Upper lobe of left lung (tissue), 6 donors: ENCODE measurements at places on chromosomes 11 and 22.

DNA sequence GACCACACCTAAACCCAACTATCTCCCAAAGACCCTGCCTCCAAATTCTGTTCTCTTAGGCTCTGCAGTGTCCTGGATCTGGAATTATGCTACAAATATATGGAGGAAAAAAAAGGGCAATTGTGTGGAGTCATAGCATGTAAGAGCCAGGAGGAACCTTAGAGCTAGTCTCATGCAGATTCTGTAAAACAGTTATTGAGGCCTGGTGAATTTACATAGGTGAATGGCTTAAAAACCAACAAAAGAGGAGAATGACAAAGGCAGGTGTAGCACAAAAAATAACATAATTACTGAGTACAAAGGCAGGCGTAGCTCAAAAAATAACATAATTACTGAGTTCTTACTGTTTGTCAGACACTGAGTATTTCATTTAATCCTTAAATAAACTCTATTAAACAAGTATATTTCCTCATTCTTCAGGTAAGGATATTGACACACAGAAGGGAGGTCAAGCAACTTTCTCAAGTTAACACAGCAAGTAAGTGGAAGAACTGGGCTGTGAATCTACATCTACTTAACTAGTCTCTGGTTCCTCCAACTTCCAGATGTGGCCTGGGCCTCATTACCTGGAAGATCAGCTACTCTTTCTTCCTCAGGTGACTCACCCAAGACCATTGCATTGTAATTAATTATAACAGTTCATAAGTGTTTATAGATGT is 938.9 kb upstream of the TENM4 start:
- no peaks in the 10 kb centered on the region for H3K27me3 ChIP-seq
- H3K4me3 ChIP-seq = no peak overlapping the region
- H3K27ac ChIP-seq = no peak overlapping the region
- DNase-seq = no peak
- H3K4me1 ChIP-seq = no peaks in the 10 kb centered on the region

GRCh38 chr11:36392196-36392595 is 96.1 kb downstream of the PRR5L start:
- H3K4me3 ChIP-seq = no peak overlapping the region
- H3K27me3 ChIP-seq = no peaks in the 10 kb centered on the region
- DNase-seq = no peak
- peaks cover 13% of the 10 kb centered on the region for H3K4me1 ChIP-seq
- no peak overlapping the region for H3K27ac ChIP-seq

DNA sequence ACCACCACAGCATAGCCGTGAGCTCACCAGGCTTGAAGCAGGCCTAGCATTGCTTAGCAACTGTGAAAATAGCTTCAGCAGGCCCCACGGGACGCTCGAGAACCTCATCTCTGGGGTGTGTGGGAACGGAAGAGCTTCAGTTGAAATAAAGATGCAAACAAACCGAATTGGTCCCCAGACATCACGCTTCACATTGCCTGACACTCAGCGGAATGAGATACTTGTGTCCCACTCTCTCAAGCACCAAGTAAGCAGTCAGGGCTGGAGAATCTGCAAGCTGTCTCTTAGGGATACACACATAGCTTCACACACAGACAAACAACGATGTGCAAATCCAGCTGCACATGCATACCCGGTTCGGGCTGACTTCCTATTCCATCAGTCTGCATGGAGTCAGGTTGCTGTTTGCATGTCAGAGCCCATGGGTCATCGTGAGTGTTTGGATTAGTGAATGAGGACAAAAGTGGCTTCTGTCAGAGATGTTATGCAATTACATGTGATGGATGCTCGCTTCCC is 205.7 kb downstream of the SNX19 start:
- no peak overlapping the region for H3K27ac ChIP-seq
- no peaks in the 10 kb centered on the region for H3K4me1 ChIP-seq
- no peak overlapping the region for H3K4me3 ChIP-seq
- H3K36me3 ChIP-seq = no peaks in the 10 kb centered on the region

DNA sequence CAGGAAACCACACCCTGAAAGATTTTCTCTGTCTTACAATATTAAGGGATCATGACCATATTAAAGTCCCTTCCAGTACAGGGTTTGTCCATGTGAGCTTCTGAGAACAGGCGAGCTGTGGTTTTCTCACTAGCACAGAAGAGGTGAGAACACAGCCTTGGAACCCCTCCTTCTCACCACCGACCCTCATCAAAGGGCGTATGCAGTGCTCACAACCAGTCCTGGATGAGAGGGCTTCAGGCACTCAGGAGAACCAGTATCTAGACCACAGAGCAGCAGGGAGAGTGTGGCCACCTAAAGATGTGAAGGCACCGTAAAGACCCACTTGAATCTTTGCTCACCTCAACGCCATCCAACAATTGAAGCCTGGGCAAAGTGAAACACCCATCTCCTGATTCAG is 397.0 kb downstream of the ETS1 start:
- H3K4me1 ChIP-seq = peaks cover 13% of the 10 kb centered on the region
- DNase-seq = no peak
- H3K36me3 ChIP-seq = no peaks in the 10 kb centered on the region
- H3K27me3 ChIP-seq = no peaks in the 10 kb centered on the region

DNA sequence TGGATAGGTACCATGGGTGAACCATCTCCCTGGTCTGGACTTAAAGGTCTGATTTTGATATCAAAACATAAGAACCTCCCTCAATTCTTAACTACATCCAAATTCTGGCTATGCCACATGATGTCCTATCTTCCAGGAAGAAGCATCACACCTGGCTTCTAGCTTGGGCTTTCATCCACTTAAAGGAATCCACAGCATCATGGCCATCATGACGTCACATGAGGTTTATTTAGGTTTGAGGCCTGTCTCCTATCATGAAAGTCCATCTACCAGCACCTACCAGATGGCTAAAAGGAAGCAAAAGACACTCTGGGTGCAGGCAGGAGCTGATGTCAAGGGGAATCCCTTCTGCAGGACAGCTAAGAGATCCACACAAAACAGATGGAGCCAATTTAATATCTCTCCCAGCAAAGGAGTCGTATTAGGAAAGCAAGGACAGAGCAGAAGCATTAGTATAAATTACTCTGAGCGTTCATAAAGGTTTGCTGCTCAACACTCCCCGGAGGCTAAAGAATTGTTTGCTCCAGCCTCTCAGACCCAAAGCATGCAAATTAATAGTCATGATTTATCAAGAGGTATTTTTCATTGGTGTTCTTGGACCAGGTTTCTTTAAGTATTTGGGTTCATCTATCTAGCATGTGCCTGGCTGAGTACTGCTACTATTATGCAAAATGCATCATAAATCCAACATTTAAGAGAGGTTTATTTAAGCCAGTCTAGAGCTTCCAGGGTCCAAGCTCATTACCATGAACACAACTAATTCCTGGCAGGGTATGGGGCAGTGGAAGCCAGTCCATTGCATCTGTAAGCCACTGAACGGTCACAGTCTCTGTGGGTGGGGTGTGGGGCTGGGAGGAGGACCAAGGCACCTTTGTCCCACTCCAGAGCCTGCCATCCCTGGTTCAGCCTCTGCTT is 47.2 kb downstream of the GALNT18 start:
- DNase-seq = no peak
- H3K36me3 ChIP-seq = no peaks in the 10 kb centered on the region
- no peak overlapping the region for H3K4me3 ChIP-seq
- H3K4me1 ChIP-seq = peaks cover 51% of the 10 kb centered on the region

GRCh38 chr11:101848262-101848661 is 66.5 kb upstream of the CEP126 start:
- H3K4me3 ChIP-seq = no peak overlapping the region
- no peak overlapping the region for H3K27ac ChIP-seq
- no peaks in the 10 kb centered on the region for H3K4me1 ChIP-seq
- H3K27me3 ChIP-seq = no peaks in the 10 kb centered on the region
- H3K36me3 ChIP-seq = no peaks in the 10 kb centered on the region

- H3K27ac ChIP-seq = no peak overlapping the region
- H3K4me1 ChIP-seq = peaks cover 23% of the 10 kb centered on the region
- H3K27me3 ChIP-seq = no peaks in the 10 kb centered on the region
Measured at GRCh38 chr11:60918939-60919265, 4.9 kb downstream of the TMEM109 start.

DNA sequence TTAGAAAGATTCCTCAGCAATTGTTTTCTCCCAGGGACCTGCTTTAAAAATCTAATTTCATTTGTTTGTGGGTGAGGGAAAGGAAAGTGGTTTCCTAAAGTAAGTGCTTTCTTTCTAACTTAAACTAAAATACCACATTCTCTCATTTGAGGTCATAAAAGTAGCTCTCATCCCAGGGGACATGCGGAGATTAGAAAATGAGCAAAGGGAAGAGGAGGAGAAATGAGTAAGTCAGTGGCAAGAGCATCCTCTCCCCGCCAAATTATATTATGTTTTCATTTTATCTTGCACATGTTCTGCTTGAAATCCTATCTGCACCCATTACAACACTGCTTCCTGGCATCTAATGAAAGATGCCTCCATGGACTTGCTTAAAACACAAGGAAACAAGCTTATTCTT is 191.4 kb downstream of the ARHGAP42 start:
- no peak overlapping the region for H3K27ac ChIP-seq
- no peaks in the 10 kb centered on the region for H3K4me1 ChIP-seq
- H3K27me3 ChIP-seq = no peaks in the 10 kb centered on the region
- DNase-seq = no peak

DNA sequence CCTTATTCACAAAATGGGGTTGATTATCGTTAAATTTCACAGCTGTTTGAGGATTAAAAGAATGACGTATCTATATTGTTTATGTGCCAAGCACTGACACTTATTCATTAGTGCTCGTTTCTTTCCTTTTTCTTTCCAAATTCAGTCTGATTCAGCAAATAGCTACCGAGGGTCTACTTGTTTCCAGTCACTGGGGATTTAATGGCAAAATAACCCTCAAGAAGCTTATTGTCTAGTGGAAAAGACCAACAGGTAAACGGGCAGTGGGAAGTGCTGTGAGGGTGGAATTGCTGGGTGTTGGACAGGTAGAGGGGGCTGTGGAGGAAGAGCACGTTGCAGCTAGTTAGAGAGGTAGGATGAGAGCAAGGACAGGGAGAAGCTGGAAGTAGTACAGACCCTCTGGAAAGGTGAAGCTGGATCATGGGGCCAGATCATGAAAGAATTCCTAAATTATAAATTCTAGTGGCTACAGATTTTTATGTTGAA is 48.3 kb upstream of the BIRC3 start:
- no peaks in the 10 kb centered on the region for H3K36me3 ChIP-seq
- no peak for DNase-seq
- no peaks in the 10 kb centered on the region for H3K27me3 ChIP-seq
- no peak overlapping the region for H3K27ac ChIP-seq

DNA sequence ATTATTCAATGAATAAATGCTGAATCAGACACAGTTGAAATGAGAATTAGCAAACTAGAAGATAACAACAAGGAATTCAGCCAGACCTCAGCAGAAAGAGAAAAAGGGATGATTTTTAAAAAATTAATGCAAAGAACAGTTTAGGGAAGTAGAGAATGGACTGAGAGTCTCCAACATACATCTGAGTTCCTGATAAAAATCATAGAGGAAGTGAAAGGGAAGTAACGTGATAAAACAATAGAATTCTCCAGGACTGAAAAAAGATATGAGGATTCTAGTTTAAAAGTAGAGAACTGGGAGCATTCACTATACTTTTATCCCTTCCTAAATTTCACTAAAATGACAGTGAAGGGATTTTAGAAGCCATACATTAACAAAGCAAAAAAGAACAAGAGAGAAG is 592.0 kb downstream of the SOX6 start:
- H3K4me3 ChIP-seq = no peak overlapping the region
- no peak for DNase-seq
- H3K27ac ChIP-seq = no peak overlapping the region
- H3K36me3 ChIP-seq = no peaks in the 10 kb centered on the region
- no peaks in the 10 kb centered on the region for H3K4me1 ChIP-seq

DNA sequence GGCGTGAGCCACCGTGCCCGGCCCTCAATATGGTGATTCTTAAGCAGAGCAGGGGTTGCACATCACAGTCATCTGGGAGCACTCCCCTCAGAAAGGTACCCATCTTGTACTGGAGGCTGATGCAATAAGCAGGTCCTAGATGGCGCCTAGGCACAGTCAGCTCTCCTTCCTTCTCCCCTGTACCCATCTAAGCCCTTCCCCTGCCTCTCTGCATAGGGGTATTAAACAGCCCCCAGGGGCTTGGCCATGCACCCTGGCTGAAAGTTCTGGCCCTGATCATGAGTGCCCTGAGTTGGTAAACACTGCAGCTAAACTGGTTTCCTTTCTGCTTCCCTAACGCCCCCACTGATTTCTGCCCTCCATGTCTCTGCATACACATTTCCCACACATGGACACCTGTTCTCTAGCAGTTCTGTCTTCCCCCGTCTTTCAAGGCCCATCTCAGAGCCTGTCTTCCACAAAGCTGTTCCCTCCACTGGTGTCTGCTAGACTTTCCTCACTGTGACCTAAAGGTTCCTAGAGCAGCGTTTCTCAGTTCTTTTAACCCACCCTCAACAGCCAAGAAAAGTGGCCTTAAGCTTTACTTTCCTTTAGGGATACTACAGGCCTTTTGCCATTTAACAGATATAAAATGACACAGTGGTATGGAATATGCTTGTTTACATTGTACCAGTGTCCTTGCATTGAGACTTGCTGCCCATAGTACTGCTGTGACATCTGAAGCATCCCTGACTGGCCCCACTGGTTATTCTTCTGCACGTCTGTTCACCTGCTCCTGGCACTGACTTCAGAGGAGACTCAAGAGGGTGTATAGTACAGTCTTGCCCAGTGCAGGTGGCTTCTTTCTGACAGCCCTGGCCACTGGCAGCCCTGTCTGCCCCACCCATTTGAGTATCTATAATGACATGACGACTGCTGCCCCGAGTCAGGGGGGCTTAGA is 15.6 kb downstream of the UBE2L3 start:
- peaks cover 72% of the 10 kb centered on the region for H3K4me1 ChIP-seq
- no peak overlapping the region for H3K4me3 ChIP-seq
- no peaks in the 10 kb centered on the region for H3K27me3 ChIP-seq
- H3K27ac ChIP-seq = no peak overlapping the region

- no peak overlapping the region for H3K4me3 ChIP-seq
- no peaks in the 10 kb centered on the region for H3K27me3 ChIP-seq
- no peak for DNase-seq
- no peaks in the 10 kb centered on the region for H3K36me3 ChIP-seq
- no peaks in the 10 kb centered on the region for H3K4me1 ChIP-seq
Measured at GRCh38 chr11:82046778-82047177, 686.9 kb downstream of the FAM181B start.

GRCh38 chr22:42752912-42753311 is 32.2 kb upstream of the A4GALT start:
- H3K36me3 ChIP-seq = no peaks in the 10 kb centered on the region
- DNase-seq = no peak
- H3K4me1 ChIP-seq = peaks cover 13% of the 10 kb centered on the region
- H3K27me3 ChIP-seq = no peaks in the 10 kb centered on the region
- H3K27ac ChIP-seq = peak overlapping the region; percentile 73

GRCh38 chr22:45246060-45246985 is 5.6 kb upstream of the KIAA0930 start:
- no peaks in the 10 kb centered on the region for H3K27me3 ChIP-seq
- peak; percentile 82 for DNase-seq
- H3K4me1 ChIP-seq = peaks cover 12% of the 10 kb centered on the region
- H3K27ac ChIP-seq = peak overlapping the region; percentile 54

- no peak for DNase-seq
- no peaks in the 10 kb centered on the region for H3K27me3 ChIP-seq
- no peak overlapping the region for H3K27ac ChIP-seq
- no peak overlapping the region for H3K4me3 ChIP-seq
Measured at GRCh38 chr11:44709966-44710365, 16.8 kb upstream of the TSPAN18 start.

GRCh38 chr11:101915791-101916291 is 481 bp downstream of the ANGPTL5 start:
- DNase-seq = no peak
- H3K4me3 ChIP-seq = peak overlapping the region; percentile 69
- peak overlapping the region; percentile 88 for H3K27ac ChIP-seq
- H3K36me3 ChIP-seq = no peaks in the 10 kb centered on the region

- H3K36me3 ChIP-seq = no peaks in the 10 kb centered on the region
- H3K27me3 ChIP-seq = peaks cover 10% of the 10 kb centered on the region
- H3K27ac ChIP-seq = no peak overlapping the region
- no peak for DNase-seq
- no peaks in the 10 kb centered on the region for H3K4me1 ChIP-seq
Measured at GRCh38 chr22:39690881-39691605, 120.5 kb downstream of the CACNA1I start.
